ENCODE measurements at places on chromosomes 2 and 18. TPM values are rescaled to one million over a fixed set of nuclear protein-coding genes. Genes with fewer than 3 reads are reported as not detected.

GRCh38 chr2:204468746-204469429 lies 76.4 kb upstream of the PARD3B start:
- no peak overlapping the region for H3K27ac ChIP-seq
- DNase-seq = no peak
- no peaks in the 10 kb centered on the region for H3K36me3 ChIP-seq

DNA sequence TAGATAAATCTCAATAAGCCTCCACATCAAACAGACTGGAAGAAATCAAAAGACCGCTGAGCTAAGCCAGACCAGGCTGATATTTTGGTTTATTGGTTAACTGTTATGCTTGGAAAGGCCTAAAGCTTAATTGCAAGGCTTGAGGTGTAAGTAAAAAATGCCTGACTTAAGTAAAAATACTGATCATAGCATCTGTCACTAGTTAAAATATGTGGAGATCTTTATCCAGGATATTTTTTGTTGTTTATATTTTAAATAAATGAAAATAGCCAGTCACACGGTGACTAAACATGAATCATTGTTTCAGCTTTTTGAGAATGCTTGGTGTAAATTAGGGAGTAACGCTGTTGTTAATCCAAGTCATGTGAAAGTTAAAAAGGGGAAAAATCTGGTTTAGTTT lies 127.9 kb downstream of the THADA start:
- no peak overlapping the region for H3K4me3 ChIP-seq
- no peaks in the 10 kb centered on the region for H3K27me3 ChIP-seq
- no peak for DNase-seq
- H3K36me3 ChIP-seq = peaks cover 11% of the 10 kb centered on the region

- DNase-seq = no peak
- H3K27me3 ChIP-seq = no peaks in the 10 kb centered on the region
- H3K36me3 ChIP-seq = no peaks in the 10 kb centered on the region
- H3K27ac ChIP-seq = no peak overlapping the region
These were observed 1064.1 kb upstream of the CNTNAP5 start for GRCh38 chr2:122960759-122961641.

DNA sequence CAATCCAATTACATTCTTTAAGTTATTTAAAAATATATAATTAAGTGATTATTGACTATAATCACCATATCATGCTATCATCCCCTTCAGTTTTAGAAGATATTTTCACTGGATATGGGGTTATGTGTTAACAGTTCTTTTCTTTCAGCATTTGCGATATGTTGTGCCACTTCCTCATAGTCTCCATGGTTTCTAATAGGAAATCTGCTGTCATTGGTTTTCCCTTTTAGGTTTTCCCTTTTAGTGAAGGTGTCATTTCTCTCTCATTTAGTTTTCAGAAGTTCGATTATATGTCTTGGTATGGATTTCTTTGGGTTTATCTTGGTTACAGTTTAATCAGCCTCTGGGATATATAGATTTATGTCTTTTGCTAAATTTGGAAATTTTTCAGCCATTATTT lies 34.8 kb upstream of the EPG5 start:
- H3K27ac ChIP-seq = no peak overlapping the region
- H3K27me3 ChIP-seq = no peaks in the 10 kb centered on the region
- H3K4me1 ChIP-seq = no peaks in the 10 kb centered on the region
- peaks cover 28% of the 10 kb centered on the region for H3K36me3 ChIP-seq

The ACP1 gene
- 113 TPM for total RNA-seq

Measured in mesothelial cell of epicardium (in vitro differentiated cells).